ENCODE measurements at places on chromosomes 3 and 15. TPM values are rescaled to one million over a fixed set of nuclear protein-coding genes. Genes with fewer than 3 reads are reported as not detected.
A peak's percentile ranks its signal among the peaks of the same experiment; 100 is the strongest.

Gene MKRN2
- total RNA-seq = 27.9 TPM

Gene EPHA3
- not detected for total RNA-seq

Gene CELF6
- 0.52 TPM for total RNA-seq

Gene KNG1
- total RNA-seq = 0.25 TPM

Gene KIF9
- total RNA-seq = 13.1 TPM

Gene DLEC1
- total RNA-seq = 0.61 TPM

Gene TMC3
- not detected for total RNA-seq

Gene C3orf62
- 5.9 TPM for total RNA-seq

DNA sequence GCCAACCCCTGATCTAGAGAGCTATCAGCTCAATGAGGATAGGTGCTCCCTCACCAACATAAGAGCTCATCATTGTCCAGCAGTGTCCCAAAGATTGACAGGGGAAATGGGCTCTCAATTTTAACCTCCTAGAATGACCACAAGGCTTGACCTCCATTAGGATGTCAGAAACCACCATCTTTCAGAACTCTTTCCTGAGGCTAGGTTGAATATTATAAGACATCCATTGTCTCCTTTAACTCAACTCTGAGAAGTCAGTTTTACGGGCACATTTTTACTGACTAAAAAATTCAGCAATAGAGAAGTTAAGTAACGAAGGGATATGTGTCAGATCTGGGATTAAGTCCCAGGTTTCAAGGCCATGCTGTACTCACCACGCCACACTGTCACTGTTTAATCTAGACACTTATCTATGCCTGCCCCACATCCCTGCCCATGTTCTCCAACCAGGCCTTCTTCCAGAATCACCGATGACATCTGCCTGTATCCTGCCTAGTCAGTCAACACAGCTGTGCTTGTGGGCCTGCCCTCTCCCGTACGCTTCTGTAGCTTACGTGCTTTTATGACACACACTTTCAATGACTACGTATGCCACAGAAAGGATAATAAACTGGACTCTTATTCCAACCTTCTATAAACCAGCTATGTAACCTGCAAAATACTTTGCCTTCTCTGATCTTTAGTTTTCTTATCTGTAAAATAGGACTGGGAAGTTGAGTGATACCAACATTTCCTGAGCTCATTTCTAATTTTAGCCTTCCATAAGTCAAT is 17.1 kb upstream of the MUC13 start:
- H3K4me1 ChIP-seq = no peaks in the 10 kb centered on the region
- no peak overlapping the region for H3K4me3 ChIP-seq
- DNase-seq = no peak

- no peak overlapping the region for H3K27ac ChIP-seq
- H3K4me3 ChIP-seq = no peak overlapping the region
- H3K27me3 ChIP-seq = no peaks in the 10 kb centered on the region
- no peaks in the 10 kb centered on the region for H3K4me1 ChIP-seq
- DNase-seq = no peak
Observed at GRCh38 chr3:77668376-77668775, 628.5 kb downstream of the ROBO2 start.

- no peaks in the 10 kb centered on the region for H3K27me3 ChIP-seq
- no peak overlapping the region for H3K27ac ChIP-seq
- H3K36me3 ChIP-seq = no peaks in the 10 kb centered on the region
- H3K4me1 ChIP-seq = no peaks in the 10 kb centered on the region
- DNase-seq = no peak
Observed at GRCh38 chr3:16484216-16484615, 29.3 kb downstream of the RFTN1 start.

GRCh38 chr3:49341996-49342395 is 2.1 kb upstream of the USP4 start:
- H3K36me3 ChIP-seq = 0 out of 2 replicates have a peak, but pooled peaks cover 3% of the 10 kb centered on the region
- H3K4me1 ChIP-seq = peaks cover 29% of the 10 kb centered on the region
- no peak overlapping the region for H3K27ac ChIP-seq
- no peak overlapping the region for H3K4me3 ChIP-seq
- no peaks in the 10 kb centered on the region for H3K27me3 ChIP-seq

GRCh38 chr3:3579658-3580057 is 219.6 kb upstream of the LRRN1 start:
- H3K4me3 ChIP-seq = no peak overlapping the region
- H3K27ac ChIP-seq = no peak overlapping the region
- H3K4me1 ChIP-seq = no peaks in the 10 kb centered on the region
- H3K27me3 ChIP-seq = no peaks in the 10 kb centered on the region
- no peak for DNase-seq

DNA sequence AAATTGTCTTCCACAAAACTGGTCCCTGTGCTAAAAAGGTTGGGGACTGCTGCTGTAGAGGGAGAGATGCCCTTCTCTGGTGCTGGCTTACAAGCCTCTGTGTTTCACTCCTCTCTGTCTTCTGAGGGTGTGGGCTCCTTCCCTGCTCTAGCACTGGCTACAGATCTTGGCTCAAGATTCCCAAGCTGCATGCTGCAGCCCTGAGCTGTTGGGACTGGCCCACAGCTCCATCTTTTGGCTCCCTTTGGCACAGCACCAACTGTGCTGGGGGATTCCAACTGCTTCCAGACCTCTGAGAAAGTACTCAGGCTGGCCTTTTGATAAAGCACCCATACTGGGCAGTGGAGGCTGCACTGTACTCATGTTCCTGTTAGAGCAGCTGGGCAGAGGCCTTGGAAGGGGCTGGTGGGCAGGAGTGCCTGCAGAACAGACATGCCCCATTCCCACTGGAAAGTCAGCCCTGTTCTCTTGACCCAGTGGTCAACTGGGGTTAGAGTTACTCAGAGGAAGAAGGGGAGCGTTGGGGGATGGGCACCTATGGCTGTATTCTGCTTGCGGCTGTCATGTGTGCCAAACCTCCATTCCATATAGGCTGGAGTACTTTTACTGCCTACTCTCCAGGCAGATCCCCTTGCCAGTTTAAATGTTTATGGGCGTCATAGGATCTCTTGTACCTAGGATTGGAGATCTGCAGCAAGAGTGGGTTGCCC is 55.7 kb downstream of the GALK2 start:
- H3K36me3 ChIP-seq = no peaks in the 10 kb centered on the region
- H3K4me1 ChIP-seq = no peaks in the 10 kb centered on the region
- H3K27me3 ChIP-seq = no peaks in the 10 kb centered on the region
- H3K4me3 ChIP-seq = no peak overlapping the region
- H3K27ac ChIP-seq = no peak overlapping the region

- no peaks in the 10 kb centered on the region for H3K4me1 ChIP-seq
- DNase-seq = no peak
- H3K36me3 ChIP-seq = no peaks in the 10 kb centered on the region
- H3K27ac ChIP-seq = no peak overlapping the region
- no peaks in the 10 kb centered on the region for H3K27me3 ChIP-seq
Observed at GRCh38 chr15:101362359-101362758, 67.3 kb upstream of the SNRPA1 start.

GRCh38 chr15:81126892-81127291 is 7.2 kb upstream of the CFAP161 start:
- H3K4me1 ChIP-seq = no peaks in the 10 kb centered on the region
- H3K27me3 ChIP-seq = peaks cover 3% of the 10 kb centered on the region
- no peak for DNase-seq
- H3K27ac ChIP-seq = no peak overlapping the region
- no peak overlapping the region for H3K4me3 ChIP-seq
- no peaks in the 10 kb centered on the region for H3K36me3 ChIP-seq

- H3K27me3 ChIP-seq = no peaks in the 10 kb centered on the region
- no peaks in the 10 kb centered on the region for H3K36me3 ChIP-seq
- H3K4me1 ChIP-seq = peaks cover 17% of the 10 kb centered on the region
- H3K4me3 ChIP-seq = no peak overlapping the region
- H3K27ac ChIP-seq = no peak overlapping the region
Observed at GRCh38 chr3:49794926-49795905, 4.5 kb downstream of the CDHR4 start.

DNA sequence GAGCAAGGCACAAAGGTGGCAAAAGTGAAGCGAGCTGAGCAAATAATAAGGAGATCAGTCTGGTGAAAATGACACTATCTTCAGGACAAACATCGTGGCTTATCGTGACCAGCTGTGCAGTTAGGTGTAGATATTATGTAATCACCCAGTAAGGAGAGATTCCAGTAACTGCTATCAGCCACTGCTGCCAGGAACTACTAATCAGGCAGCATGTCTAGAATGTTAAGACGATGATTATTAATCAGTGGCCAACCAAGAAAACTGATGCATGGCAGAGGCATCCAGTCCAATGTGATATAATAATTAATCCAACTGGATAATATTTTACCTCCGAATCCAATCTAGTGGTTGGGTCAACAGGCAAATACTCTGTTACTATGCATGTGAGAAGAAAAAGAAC is 252.7 kb upstream of the ZPLD1 start:
- no peak for DNase-seq
- H3K4me3 ChIP-seq = no peak overlapping the region
- H3K4me1 ChIP-seq = no peaks in the 10 kb centered on the region
- H3K27ac ChIP-seq = no peak overlapping the region

GRCh38 chr3:172577987-172578570 is 54.8 kb upstream of the TNFSF10 start:
- no peak for DNase-seq
- H3K4me1 ChIP-seq = no peaks in the 10 kb centered on the region
- H3K4me3 ChIP-seq = no peak overlapping the region
- H3K27ac ChIP-seq = no peak overlapping the region
- H3K27me3 ChIP-seq = no peaks in the 10 kb centered on the region

GRCh38 chr3:105398437-105398836 is 31.7 kb downstream of the ALCAM start:
- H3K36me3 ChIP-seq = no peaks in the 10 kb centered on the region
- H3K27me3 ChIP-seq = no peaks in the 10 kb centered on the region
- no peak overlapping the region for H3K4me3 ChIP-seq
- H3K4me1 ChIP-seq = peaks cover 31% of the 10 kb centered on the region

DNA sequence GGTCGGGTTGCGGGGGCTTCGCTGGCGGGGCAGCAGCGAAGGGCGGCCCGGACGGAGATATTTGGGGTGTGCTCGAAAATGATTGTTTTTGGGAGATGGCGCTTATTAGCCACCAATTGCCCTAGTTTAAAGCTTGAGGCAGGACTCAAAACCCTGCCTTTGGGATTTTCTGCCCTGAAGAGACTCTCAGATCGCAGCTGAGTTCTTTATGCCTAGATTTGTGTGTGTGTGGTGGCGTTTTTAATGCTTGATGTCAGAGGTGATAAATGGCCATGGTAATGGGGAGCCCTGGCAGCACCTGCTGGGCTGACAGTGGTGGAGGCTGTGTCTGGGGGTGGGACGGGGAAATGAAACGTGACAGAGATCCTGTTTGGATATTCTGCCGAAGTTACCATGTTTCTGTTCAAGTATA is 604 bp downstream of the KCTD6 start:
- H3K27me3 ChIP-seq = no peaks in the 10 kb centered on the region
- no peak for DNase-seq
- no peaks in the 10 kb centered on the region for H3K36me3 ChIP-seq
- H3K4me1 ChIP-seq = peaks cover 30% of the 10 kb centered on the region
- peak overlapping the region; percentile 65 for H3K27ac ChIP-seq
- H3K4me3 ChIP-seq = peak overlapping the region; percentile 77

DNA sequence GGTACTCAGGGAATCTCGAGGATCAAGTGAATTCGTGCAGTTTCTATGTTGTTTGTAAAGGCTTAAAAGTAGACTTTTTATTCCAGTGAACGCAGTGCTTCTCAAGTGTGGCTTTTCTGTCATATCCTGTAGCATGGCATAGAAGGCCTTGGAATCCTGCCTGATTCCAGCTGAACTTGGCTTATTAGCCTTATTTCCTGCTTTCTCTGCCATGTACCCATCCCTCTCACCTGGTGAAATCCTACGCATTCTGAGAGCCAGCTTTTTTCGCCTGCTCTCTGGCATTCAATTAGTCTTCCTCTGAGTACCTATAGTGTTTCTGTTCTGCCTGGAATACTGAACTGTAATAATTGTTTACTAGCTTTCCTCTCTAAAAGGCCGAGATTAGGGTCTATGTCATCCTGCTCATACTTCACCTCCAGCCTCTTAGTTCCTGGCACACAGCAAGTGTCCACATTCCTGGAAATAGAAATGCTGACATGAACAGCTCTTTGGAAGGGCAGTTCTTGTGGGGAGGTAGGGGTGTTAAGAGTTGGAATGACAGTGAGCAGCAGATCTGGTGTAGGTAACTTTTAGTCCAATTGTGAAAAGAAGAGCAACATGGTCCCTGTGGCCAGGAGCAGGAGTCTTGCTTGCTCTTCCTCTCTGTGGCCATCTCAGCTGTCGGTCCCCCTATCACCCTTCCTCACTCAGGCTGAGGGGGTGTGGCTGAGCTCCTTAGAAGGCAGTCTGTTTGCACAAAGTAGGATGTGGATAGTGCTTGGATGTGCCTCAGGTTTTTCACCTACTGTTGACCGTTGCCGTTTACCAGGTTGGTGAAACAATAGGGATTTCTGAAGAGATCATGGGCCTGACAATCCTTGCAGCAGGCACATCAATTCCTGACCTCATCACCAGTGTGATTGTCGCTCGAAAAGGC is 30.4 kb downstream of the SLC24A1 start:
- H3K4me1 ChIP-seq = peaks cover 26% of the 10 kb centered on the region
- no peak for DNase-seq
- H3K27me3 ChIP-seq = no peaks in the 10 kb centered on the region
- H3K27ac ChIP-seq = no peak overlapping the region

DNA sequence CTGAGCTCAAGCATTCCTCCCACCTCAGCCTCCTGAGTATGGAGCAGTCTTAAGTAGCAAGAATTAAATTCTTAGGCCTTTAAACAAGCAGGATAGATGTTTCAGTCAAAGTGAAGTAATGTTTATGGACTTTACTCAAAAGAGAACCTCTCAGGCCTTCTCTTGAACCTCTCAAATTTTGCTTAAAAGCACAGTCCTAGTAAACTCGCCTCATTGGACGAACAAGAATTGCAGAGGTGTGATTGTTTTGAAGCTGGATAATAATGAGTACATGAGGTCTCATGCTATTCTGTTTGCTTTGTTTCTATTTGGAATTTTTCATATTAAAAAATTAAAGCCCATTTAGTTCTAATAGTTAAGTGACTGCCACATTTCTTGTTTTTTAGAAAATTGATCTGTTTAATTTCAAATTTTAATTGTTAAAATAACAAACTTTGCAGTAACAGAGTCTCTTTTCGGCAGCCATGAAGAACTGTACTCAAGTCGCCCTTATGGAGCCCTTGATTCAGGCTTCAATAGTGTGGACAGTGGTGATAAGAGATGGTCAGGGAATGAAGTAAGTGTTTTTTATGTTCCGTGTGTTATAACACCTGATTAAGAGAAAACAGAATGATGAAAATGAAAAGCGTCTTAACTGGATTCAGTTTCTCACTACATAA is 39.4 kb downstream of the LRCH3 start:
- no peak overlapping the region for H3K27ac ChIP-seq
- H3K27me3 ChIP-seq = no peaks in the 10 kb centered on the region
- DNase-seq = no peak

DNA sequence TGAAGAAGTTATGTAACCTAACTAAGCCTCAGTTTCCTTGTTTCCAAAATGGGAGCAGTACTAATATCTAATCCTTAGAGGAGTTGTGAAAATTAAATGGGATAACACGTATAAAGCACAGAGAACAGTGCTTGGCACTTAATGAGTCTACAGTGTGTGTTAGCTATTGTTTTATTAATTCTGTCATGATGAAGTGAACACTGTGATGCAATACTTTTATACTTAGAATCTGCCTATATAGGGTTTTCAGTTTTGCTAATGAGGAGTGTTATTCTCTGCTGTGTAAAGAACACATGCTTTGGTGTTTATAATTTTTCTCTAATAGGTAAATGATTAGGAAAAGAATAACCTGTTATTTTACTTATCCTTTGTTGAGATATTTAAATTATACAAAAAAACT is 65.2 kb downstream of the MBNL1 start:
- H3K4me1 ChIP-seq = peaks cover 31% of the 10 kb centered on the region
- no peak overlapping the region for H3K27ac ChIP-seq
- no peak overlapping the region for H3K4me3 ChIP-seq
